ENCODE measurements at places on chromosomes 13 and 19.

GRCh38 chr13:110042253-110042950 is 256.0 kb upstream of the IRS2 start:
- no peak for DNase-seq

- DNase-seq = no peak
These were observed 901.4 kb downstream of the EFNB2 start for GRCh38 chr13:105634059-105634458.

- DNase-seq = no peak
These were observed 8.9 kb upstream of the TRPC4 start for GRCh38 chr13:37878496-37878895.

GRCh38 chr19:8900421-8900820 is 68.2 kb downstream of the MBD3L1 start:
- no peak for DNase-seq

GRCh38 chr19:30880551-30880950 is 468.7 kb downstream of the TSHZ3 start:
- DNase-seq = no peak

- DNase-seq = no peak
These were observed 2.7 kb downstream of the KLK8 start for GRCh38 chr19:50998686-50999085.

GRCh38 chr19:30374865-30375552 is 2.8 kb downstream of the ZNF536 start:
- DNase-seq = no peak

- no peak for DNase-seq
These were observed 403.3 kb downstream of the COG6 start for GRCh38 chr13:40058757-40059236.

DNA sequence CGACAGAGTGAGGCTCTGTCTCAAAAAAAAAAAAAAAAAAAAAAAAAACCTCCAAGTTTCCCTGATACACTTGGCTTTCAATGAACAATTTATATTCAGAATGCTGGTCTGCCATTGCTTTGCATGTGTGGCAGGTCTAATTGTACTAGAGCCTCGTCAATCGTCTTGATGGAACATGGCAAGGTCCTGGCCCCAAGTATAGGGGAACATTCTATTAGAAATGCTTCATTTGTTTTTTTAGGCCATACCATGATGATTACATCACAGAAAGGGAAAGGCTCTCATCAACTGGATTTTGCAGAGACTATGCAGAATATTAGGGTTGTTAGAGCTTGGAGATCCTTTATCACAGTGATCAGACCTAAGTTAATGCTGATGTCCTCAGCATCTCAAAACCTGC is 28.0 kb downstream of the SPRY2 start:
- DNase-seq = no peak

DNA sequence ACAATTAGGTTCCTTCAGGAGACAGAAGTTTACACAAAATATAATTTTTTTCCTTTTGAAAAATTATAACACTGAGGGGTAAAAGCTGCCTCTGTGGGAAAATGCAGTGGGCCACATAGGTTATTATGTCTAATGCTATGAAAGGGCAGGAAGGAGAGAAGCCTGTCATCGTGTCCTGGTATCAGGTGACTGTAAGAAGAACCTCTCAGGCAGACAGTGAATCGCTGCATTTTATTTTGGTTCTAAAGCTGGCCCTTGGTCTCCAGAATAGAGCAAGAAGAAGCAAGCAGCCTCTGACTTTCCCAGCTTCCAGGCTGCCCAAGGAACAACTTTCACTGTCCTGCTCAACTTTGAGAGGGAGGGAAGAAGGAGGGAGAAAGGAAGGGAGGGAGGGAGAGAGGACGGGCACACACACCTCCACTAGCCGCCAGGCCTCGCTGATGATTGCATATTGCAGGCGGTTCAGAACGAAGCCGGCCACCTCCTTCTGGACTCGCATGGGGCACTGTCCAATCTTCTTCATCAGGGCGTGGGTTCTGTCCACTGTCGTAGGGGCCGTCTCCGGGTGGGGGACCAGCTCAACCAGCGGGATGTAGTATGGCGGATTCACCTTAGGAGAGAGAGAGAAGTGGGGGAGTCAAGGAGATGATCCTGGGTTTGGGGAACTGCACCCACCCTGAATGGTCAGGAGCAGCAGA is 93.8 kb downstream of the CRYL1 start:
- DNase-seq = no peak

DNA sequence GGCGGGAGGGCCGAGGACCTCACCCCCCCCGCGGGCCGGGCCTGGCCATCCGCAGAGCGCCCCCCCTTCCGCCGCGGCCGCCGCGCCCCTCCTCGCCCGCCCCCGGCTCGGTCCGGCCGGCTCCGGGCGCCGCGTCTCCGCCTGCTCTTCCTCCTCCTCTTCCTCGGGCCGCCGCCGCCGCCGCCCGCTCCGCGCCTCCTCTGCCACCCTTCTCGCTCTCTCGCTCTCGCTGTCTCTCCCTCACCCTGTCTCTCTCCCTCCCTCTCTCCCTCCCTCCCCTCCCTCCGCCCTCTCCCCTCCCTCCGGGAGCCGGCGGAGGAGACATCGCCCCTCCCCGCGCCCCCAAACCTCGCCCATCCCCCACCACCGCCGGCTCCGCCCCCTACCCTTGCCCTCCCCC is at the start of gene SHANK1:
Gene SHANK1, minus strand, starts transcription at position 237 of the 400 bp plus-strand sequence. CDS start 2,883 bp downstream, outside the sequence.
- no peak for DNase-seq

- DNase-seq = no peak
These were observed 102.7 kb upstream of the UQCRFS1 start for GRCh38 chr19:29315556-29316190.

GRCh38 chr19:39408392-39409207 is 2.0 kb downstream of the ZFP36 start:
- DNase-seq = no peak

DNA sequence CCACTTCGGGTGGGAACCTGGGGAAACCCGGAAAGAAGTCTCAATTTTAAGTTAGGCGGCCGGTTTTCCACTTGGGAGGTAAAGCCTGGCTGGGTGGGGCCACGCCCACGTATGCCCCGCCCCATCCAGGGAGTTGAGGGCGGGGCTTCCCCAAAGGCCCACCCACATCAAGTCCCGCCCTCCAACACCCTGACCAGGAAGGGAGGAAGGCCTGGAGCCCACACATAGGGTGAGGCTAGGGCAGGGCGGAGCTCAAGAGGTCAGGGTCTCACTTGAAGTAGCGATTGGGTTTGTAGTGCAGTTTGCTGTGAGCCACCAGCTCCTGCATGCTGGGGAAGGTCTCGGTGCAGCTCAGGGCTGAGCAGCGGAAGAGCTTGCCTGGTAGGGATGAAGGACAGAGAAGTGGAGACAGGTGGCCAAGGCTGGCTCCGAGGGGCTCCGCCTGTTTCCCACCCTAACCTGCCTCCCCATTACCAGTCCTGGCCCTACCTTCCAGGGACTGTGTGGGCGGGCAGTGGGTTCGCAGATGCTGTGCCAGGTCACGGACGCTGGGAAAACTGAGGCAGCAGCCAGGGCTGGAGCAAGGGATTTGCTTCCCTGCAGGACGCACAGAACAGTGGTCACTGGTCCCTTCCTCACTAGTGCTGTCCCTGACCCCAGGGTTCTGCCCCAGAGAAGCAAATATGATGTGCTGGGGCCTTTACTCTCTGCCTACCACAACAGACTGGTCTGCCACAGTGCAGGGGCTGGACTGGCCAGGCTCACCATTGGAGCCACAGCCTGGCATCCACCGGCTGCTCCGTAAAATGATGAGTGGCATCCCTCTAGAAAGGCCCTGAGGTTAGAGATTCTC is 1.6 kb downstream of the ZNF414 start:
- no peak for DNase-seq

DNA sequence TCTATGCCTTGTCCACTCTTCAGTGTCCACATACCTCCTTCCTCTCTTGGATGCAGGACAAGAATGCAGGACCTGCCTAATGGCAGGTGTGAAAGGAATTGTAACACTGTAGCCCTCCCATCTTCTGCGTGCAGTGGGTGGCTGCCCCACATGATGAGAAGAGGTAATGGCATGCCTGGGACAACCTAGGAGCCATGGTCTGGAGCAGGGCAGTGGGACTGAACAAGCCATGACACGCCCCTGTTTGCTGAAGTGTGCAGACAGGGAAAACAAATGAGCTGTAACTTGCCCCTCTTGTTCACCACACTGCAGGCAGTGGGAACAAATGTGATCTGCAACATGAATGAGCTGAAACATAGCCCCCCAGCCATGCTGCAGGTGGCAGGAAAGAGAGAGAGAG is 192.2 kb downstream of the PCDH17 start:
- DNase-seq = no peak

DNA sequence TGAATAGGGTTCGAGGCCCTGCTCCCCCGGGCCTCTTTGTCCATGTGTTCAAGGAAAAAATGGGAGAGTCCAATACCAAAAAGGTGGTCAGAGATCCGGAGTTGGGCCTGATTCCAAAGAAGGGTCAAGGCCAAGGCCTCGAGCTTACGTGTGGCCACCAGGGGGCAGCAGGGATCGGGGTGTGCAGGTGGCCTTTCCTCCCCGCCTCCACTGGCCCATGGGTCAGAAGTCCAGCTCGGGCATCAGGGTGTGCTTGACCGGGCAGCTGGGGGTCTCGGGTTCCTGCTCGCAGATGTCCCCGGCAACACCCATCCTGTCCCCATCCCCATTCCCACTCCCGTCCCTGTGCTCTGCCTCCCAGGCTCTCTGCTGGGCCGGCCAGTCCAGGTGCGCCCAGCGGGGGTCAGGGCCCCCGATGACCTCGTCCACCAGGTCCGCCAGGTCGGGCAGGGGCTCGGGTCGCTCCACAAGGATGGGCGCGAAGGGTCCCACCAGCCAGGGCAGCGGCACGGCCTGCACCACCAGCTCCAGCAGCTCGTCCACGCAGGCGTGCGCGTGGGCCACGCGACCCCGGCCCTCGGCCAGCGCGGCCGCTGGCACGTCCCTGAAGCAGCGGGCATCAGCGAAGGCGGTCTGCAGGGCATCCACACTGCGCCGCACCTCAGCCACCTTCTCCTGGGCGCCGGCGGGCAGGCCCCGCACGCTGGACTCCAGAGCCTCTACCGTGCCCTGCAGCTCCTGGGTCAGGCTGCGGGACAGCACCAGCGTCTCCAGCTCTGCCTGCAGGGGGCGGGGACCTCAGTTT is 5.2 kb upstream of the PLIN4 start:
- no peak for DNase-seq

- DNase-seq = no peak
These were observed 6.4 kb downstream of the NUDT15 start for GRCh38 chr13:48043789-48044503.

All from stimulated activated CD4-positive, alpha-beta T cell treated with anti-CD3 and anti-CD28 coated beads, Interleukin-12 subunit alpha, Interleukin-12 subunit beta, amount 100 ng/mL, for 48 hours (primary cell).